Ascending aorta (tissue), 2 donors: ENCODE measurements at places on chromosomes 6 and 20.
A peak's percentile ranks its signal among the peaks of the same experiment; 100 is the strongest.

GRCh38 chr20:47677635-47678453, 107.4 kb downstream of the SULF2 start:
- no peak for DNase-seq

- DNase-seq: no peak
Measured at GRCh38 chr20:2946988-2947961, 74.0 kb downstream of the PTPRA start.

DNA sequence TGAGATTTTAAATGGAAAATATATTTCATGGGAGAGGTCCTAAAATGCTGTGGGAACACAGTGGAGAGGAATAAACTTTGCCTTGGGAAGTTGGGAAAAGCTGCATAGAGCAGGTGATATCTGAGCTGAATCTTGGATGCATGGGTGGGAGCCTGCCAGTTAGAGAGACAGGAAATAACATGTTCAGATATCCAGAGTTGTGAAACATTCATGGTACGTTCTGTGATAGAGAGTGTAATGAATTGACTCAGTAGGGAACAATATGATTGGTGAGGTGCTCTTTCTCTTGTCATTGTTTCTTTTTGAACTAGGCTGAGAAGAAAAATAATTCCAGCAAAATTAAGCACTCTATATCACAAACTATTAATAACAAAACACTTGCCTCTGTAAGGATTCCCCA, 72.8 kb downstream of the RPS12 start:
- DNase-seq: no peak

GRCh38 chr6:24019393-24019792, 106.6 kb upstream of the NRSN1 start:
- DNase-seq: no peak

- no peak for DNase-seq
Measured at GRCh38 chr6:15504040-15504495, 158.8 kb downstream of the DTNBP1 start.

- no peak for DNase-seq
Measured at GRCh38 chr20:36941401-36941835, 10.1 kb downstream of the SAMHD1 start.

DNA sequence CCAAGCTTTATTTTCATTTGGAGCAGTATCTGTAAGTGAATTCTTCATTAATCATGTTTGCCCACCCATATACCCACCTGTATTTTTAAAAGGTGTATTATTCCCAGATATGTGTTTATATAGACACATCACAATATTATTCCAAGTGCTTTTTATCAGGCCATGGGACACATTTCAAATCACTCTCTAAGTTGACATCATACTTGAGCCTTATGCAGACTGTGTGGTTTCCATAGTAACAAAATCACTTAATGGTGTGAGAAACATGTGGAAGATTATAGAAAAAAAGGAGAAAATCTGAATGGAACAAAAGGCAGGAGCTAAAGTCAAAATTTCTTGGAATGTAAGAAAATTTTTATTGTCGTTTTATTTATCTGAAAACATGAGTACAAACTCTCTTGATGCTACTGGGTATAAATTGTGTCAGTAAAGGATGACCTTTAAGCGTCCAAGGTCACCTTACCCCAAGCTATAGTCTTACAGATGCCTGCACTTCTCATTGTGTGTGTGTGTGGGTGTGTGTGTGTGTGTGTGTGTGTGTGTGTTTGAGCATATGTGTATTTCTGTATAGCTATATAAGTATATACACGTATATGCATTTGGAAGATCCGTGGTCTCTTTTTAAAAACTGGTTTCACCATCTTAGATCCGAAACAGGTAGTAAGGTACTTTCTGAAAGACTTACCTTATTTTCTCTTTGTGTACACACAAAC, 79.8 kb upstream of the CCN6 start:
- no peak for DNase-seq

DNA sequence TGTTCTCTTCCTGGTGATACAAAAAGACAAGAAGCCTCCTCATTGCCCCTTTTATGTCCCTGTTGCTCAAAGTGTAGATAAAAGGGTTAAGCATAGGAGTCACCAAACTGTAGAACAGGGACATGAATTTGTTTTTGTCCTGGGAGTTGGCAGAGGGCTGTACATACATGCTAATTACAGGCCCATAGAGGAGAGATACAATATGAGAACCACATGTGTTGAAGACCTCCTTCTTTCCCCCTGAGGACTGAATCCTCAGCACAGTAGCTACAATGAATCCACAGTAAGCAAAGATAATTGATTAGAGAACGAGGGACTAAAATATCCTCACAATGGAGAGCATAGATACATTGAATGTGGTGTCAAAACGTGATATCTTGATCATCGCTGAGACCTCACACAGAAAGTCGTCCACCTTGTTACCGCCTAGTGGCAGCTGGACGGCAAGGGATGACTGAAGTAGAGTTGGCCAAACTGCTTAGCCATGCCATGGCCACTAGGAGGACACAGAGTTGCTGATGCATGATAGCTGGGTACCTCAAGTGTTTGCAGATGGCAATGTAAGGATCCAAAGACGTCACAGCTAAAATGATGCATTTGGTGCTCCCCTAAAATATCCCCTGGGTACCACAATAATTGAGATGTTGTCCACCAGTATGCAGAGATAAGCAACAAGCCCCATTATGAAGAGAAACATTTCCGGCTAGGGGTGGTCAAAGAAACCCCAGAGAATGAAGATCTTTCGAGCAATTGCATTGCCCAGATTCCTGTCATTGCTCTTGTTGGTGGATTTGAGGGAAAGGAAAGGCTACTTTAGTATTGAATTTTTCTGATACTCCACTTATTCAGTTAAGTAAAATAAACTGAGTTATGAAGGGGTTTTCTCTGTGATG, 15.0 kb downstream of the OR2B3 start:
- no peak for DNase-seq

- peak; percentile 22 for DNase-seq
Measured at GRCh38 chr6:109879521-109879920, 98.6 kb upstream of the GPR6 start.

DNA sequence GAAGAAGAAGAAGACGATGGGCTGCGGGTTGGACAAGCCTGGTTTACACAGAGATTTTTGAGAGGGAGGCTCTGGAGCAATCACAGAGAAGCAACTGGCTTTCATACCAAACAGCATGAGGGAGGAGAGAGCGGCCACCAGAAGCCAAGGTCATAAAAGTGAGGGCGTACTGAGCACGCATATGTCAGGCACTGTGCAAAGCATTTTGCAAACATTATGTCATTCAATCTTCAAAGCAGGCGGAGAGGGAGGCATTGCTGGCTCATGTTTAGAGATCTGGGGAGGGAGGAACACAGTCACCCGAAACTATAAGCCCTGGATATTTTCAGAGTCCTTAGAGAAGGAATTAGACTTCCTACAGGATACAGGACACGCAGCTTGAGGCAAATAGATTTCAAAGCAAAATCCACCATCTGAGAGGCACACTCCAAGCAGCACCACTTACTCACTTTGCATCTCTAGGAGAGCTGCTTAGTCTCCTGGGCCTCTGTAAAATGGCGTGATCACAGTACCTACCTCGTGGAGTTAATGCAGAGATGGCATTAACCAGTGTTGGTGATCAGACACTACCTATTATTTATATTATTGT, 24.6 kb downstream of the RAMACL start:
- DNase-seq: no peak

GRCh38 chr6:170296423-170296745, 5.5 kb upstream of the DLL1 start:
- no peak for DNase-seq

DNA sequence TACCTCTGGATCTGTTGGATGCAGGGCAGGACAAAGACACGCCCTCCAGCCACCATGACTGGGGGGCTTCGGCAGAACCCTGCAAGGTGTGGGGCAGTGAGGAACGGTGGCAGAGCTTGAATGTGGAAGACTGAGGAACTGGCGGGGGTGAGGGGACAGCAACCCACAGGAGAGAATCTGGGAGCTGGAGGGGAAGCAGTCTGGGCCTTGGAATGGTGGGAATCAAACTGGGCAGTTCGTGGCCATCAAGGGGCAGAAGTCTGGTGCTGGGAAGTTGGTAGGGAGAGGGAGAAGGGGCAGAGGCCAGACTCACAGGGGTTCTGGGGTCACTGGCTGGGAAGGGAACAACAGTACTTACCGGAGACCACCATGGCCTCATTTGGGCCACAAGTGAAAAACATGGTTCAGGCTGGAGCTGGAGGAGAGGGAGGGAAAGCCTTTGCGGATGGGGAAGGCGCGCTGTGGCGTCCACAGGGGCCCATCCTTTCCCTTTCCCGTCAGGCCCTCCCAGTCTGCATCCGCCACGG, 635 bp downstream of the FLOT1 start:
- DNase-seq: no peak

GRCh38 chr20:20480689-20481088, 112.8 kb downstream of the INSM1 start:
- DNase-seq: no peak

GRCh38 chr20:12014276-12014675, 96.6 kb downstream of the BTBD3 start:
- no peak for DNase-seq

DNA sequence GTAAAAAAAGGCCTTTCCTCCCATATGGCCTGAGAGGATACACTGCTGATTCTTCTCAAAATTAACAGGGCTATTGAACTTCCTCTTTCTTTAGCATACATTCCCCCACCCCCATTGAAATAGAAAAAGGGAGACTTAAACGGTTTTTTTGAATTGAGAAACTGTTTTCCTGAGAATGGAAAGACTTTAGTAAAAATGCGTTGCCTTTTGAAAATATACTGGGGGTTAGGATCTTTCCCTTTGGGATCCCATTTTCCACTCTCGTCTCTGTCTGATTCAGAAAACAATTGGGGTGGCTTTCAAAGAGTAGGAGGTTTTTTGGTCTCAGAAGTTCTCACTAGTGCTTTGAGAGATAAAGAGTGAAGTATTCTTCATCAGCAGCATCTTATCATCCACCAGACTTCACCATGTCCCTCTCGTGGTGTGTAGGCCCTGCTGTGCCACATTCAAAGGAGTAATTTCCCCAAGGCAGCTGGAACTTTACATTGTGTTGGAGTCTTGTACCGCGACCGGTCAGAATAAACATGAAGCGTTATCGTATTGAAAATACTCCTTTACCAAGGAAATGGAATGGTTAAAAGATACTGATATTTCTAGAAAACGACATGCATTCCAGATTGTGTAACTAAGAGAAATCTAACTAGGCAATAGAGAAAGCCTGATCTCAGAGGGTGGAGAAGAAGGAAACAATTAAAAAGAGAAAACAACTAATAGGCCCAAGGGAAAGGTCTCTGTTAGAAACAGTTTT, 10.6 kb downstream of the MYB start:
- DNase-seq: no peak

DNA sequence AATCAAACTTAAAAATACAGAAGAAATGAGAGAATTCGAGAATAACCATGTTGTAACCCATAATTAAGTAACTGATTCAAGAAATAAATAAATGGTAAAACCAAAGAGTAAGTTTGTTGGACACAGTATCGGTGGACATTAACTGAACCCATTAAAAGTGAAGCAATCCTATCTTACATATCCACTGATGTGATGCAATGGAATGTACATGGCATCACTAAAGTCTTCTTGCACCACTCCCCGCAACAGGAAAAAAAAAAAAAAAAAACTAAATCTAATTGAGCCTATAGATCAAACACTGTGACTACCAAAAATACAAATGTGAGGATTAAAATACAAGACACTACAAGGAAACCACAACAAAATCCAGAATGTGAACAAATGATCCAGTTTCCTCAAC, 7.9 kb downstream of the SNX14 start:
- no peak for DNase-seq

GRCh38 chr6:135828021-135828420, 23.5 kb upstream of the PDE7B start:
- no peak for DNase-seq

DNA sequence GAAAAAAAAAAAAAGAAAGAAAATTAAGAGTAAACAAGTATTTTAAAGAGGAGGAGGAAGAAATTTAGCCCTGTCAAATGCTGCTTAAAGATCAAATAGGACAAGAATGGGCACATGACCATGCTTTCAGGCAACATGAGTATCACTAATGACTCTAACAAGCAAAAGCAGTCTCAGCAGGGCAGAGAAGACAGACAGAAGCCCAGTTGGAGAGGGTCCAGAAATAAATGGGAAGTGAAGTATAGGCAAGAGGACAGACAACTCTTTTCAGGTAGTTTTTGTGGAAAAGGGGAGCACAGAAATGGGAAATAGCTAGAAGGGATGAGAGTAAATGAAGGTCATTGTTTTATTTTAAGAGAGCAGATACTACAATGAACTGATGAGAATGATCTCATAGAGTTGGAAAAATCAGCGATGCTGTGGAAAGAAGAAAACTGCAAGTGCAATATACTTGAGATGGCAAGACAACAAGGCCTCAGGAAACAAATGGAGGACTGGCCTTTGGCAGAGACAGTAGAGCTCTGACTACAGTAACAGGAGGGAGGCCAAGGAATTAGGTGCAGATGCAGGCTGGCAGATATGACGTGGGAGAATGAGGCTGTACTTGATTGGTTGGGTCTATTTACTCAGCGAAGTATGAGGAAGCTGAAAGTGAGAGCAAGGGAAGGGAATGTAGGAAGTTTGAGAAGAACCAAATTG, 40.3 kb downstream of the KIF6 start:
- no peak for DNase-seq

- DNase-seq: no peak
Measured at GRCh38 chr6:129708496-129709195, 1.3 kb downstream of the ARHGAP18 start.

DNA sequence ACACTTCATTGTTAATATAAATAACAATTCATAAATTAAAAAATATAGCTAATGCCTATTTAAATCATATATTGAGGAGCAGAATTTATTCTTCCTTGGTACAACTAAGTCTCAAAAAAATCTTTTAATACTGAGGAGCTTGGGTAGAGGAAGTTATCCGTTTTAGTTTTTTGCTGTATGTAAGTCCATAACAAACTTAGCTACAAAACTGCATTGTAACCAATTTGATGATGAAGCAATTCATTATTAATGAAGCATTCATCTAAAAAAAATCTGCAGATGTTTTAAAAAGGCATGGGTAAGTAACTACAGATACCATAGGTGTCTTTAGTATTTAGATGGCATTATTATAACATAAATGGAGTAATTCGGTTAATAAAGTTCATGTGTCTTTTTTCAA, 1.3 kb downstream of the KHDRBS2 start:
- no peak for DNase-seq

DNA sequence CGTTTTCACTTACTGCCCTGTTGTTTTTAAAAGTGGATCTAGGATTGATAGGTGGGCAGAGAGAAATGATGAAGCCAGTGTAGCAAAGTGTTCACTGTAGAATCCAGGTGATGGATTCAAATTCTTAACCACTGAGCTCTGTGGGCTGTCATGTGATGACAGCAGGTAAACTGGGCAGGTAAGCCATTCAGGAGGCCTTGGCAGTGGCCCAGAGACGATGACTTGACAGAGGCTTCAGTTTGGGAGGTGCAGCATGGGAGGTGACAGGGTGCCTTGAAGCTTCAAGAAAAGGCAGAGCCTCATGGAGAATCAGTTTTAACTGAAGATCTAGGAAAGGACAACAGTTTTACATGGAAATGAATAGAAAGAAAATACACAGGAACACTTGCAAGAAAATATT, 2.0 kb downstream of the NAA20 start:
- no peak for DNase-seq

- no peak for DNase-seq
Measured at GRCh38 chr20:42836339-42836738, 353.4 kb downstream of the PTPRT start.

- DNase-seq: no peak
Measured at GRCh38 chr20:62665826-62666735, 23.8 kb downstream of the SLCO4A1 start.

- no peak for DNase-seq
Measured at GRCh38 chr6:106579281-106579680, 50.0 kb downstream of the RTN4IP1 start.

GRCh38 chr6:2977799-2978590, 6.6 kb upstream of the SERPINB6 start:
- no peak for DNase-seq

GRCh38 chr6:134585517-134585873, 267.6 kb upstream of the SGK1 start:
- DNase-seq: no peak
